Activated T-cell treated with anti-CD3 and anti-CD28 coated beads, Interleukin-2, amount 50 U/mL, for 48 hours (primary cell): ENCODE measurements at places on chromosomes 7 and 10.

DNA sequence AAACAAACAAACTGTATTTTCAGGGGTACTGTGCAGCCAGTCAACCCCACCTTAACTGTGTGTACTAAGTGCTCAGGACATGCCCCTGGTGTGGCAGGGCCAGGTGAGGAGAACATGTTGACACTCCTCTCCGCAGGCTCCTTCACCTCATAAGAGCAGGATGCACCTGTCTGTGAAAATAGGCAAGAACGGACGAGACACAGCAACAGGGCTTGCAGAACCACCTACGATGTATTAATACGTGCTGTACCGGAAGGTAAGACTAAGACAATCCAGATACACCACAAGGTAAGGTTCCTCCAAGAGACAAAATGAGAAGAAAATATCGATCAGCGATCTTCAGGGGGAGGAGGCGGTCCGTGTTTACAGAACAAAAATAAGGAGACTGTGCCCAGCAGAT lies 65.8 kb upstream of the CAMK2B start:
- no peak for DNase-seq

DNA sequence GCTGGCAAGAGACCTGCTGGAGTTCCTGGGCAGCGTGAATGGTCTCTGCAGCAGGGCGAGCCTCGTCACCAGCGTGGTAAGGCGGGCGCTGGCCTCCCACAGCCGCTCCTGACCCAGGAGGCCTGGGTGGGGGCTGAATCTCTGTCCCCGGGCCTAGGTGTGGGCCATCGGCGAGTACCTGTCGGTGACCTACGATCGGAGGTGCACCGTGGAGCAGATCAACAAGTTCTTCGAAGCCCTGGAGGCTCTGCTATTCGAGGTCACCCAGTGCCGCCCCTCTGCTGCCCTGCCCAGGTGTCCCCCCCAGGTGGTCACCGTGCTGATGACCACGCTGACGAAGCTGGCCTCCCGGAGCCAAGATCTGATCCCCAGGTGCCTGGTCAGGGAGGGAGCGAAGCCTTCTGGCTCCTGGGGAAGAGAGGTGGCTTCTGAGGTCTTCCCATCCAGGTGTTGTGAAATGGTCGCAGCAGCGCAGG lies 15.1 kb downstream of the AP5Z1 start:
- DNase-seq, result no peak

- no peak for DNase-seq
Measured at GRCh38 chr7:26865094-26865388, 651 bp upstream of the SKAP2 start.

DNA sequence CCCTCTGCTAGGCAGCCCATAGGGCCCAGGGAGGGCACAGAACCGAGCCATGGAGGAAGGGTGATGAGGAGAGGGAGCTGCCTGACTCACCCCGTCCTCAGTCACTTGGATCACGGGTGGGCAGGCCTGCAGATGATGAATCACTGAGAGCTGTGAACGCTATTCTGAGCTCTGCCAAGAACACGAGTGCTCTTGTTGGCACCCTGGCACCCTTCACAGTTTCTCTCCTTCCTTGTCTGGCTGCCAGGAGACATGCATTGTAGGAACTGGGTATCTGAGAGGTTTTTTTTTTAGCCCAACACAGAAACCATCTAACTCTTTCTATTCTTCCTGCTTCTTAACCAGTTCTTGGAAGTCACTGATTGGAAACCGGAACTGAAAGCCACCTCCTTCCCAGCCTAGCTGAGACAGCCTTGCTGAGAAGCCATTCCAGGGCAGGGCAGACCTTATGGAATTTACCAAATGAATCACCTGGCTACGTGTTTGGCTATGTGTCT lies 82.1 kb downstream of the SLC37A3 start:
- peak; percentile 58 for DNase-seq

GRCh38 chr10:133335246-133336117 lies 1.2 kb downstream of the CALY start:
- DNase-seq, result peak; percentile 79

- no peak for DNase-seq
Measured at GRCh38 chr10:113420733-113421675, 131.8 kb upstream of the HABP2 start.

- no peak for DNase-seq
Measured at GRCh38 chr10:717458-717857, 28.0 kb upstream of the DIP2C start.

- no peak for DNase-seq
Measured at GRCh38 chr10:15262036-15262713, 93.7 kb upstream of the NMT2 start.

DNA sequence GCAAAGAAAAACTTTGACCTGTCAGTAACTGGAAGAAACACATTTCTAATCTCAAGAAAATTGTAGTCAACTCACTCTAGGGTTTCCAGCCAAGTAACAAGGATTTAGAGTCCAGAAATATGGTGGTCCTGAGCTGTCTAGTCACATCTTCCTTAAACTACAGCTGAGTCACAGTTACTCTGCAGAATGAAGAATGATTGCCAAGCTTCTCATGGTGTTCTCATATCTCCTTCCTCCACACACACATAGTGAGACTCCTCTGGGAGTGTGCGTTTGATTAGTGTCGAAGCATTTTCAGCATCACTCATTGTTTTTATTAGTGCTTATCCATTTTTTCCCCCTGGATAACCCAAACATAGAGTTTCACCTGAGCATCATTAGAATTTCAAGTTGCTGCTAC lies 93.1 kb upstream of the CXCL12 start:
- DNase-seq, result no peak

- no peak for DNase-seq
Measured at GRCh38 chr10:96337106-96337505, 21.7 kb downstream of the OPALIN start.

DNA sequence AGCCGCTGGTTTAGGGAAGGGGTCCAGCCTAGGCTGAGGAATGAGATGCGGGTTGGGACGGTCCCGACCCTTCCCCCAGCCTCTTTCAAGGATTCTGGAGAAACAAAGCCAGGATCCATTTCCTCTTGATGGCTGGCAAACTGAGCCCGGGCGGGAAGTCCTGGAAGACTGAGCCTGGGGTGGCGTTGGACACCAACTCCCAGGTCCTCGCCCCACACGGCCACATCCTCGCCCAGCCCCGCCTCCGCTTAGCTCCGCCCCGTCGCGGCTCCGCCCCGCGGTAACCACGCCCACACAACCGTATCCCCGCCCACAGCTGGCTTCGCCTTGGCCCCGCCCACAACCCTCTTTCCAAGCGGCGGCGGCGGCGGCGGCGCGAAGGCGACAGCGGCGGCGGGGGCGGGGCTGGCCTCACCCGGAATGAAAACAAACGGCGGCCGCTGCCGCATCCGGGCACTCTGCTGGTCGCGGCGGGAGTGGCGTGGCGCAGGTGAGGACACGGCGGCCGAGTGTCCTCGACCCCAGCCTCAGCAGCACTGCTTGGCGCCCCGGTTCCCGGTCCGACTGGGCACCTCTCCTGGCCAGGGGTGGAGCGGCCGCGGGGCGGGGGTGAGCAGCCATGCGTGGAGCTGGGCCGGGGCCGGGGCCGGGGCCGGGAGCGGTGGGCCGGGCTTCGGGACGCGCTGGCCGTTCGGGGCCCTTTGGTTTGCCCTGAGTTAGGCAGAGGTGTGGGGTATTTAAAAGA lies at the start of gene NUB1:
Gene NUB1, plus strand, starts transcription at position 456 of the 745 bp plus-strand sequence. CDS start 3,538 bp downstream, outside the sequence.
- peak; percentile 98 for DNase-seq

- no peak for DNase-seq
Measured at GRCh38 chr10:122326806-122327205, 47.7 kb upstream of the PLEKHA1 start.

- DNase-seq, result no peak
Measured at GRCh38 chr10:119680650-119681081, 29.5 kb downstream of the BAG3 start.

GRCh38 chr7:11341285-11341944 lies 367.7 kb downstream of the PHF14 start:
- no peak for DNase-seq

DNA sequence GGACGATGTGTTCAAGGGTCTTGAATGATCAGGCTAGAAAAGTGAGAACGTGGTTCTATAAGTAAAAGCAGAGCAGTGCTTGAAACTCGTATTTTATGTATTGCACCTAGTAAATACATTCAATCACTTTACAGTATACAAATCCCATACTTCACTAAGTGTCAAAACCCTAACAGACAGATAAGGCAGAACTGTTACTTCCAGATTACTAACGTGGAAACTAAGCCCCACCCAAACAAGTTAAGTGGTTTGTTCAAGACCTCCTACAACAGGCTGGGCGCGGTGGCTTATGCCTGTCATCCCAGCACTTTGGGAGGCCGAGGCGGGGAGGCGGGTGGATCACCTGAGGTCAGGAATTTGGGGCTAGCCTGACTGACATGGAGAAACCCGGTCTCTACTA lies 9.2 kb upstream of the MYO1G start:
- peak; percentile 28 for DNase-seq

DNA sequence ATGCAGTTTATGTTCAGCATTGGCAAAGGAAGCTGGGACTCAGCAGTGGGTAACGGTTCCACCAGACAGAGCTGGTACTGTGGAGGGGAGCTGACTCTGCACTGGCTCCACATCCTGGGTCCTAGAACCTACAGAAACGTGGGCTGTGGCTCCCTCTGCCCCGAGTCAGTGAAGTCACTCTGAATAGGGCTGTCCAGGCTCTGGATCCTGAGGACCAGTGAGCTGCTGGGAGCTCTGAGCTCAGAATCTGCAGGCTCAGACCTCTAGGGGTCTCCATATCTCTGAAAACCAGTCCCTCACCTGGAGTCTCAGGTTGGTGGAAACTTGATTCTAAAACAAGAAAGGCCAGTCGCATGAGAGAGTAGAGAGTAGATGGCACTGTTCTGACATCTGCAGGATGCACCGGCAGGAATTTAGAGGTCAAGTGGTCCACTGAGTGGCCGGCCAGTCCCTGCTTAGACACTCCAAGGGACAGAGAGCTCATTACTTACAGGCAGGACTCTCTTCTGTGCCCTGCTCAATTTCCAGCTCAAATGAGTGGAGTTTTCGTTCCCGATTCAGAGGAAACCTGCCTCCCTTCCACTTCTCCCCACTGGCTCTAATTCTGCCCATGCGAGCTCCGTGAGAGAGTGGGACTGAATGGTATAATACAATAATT lies 18.6 kb downstream of the NPFFR1 start:
- DNase-seq, result no peak

GRCh38 chr7:66583490-66584110 lies 45.1 kb upstream of the KCTD7 start:
- no peak for DNase-seq

DNA sequence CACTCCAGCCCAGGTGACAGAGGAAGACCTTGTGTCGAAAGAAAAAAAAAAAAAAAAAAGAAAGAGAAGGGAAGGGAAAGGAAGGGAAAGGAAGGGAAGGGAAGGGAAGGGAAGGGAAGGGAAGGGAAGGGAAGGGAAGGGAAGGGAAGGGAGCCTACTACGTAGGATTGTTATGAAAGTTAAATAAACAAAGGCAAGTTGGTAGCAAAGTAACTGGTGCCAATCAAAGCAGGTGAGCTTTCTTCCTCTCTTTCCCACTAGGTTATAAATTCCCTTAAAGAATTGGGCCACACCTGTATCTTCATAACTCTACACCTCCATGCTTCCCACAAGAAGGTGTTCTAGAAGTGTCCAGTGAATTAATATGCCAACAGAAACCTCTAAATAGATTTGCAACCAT lies 96.3 kb upstream of the AFAP1L2 start:
- no peak for DNase-seq

GRCh38 chr10:96494694-96495093 lies 19.0 kb downstream of the TLL2 start:
- no peak for DNase-seq

GRCh38 chr7:159012353-159013069 lies 132.2 kb downstream of the VIPR2 start:
- DNase-seq, result no peak

- DNase-seq, result peak; percentile 45
Measured at GRCh38 chr7:106279425-106280197, 5.2 kb downstream of the NAMPT start.

- no peak for DNase-seq
Measured at GRCh38 chr7:97971120-97971989, 18.6 kb downstream of the OCM2 start.

DNA sequence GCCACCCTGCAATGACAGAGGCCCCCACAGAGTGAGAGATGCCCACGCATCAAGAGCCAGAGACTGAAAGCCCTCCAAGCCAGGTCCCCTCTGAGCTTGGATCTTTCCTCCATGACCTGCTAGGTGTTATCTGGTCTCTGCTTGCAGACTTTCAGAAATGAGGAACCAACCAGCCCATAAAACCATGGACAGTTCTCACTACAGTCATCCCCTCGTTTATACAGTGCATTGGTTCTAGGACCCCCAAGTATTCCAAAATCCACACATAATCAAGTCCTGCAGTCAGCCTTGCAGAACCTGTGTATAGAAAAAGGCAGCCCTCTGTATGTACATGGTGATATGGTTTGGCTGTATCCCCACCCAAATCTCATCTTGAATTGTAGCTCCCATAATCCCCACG lies 23.1 kb downstream of the NPFFR1 start:
- no peak for DNase-seq

- DNase-seq, result peak; percentile 61
Measured at GRCh38 chr7:105691082-105691679, 109.9 kb upstream of the EFCAB10 start.

GRCh38 chr7:23291957-23292560 lies 7.1 kb upstream of the MALSU1 start:
- DNase-seq, result no peak

DNA sequence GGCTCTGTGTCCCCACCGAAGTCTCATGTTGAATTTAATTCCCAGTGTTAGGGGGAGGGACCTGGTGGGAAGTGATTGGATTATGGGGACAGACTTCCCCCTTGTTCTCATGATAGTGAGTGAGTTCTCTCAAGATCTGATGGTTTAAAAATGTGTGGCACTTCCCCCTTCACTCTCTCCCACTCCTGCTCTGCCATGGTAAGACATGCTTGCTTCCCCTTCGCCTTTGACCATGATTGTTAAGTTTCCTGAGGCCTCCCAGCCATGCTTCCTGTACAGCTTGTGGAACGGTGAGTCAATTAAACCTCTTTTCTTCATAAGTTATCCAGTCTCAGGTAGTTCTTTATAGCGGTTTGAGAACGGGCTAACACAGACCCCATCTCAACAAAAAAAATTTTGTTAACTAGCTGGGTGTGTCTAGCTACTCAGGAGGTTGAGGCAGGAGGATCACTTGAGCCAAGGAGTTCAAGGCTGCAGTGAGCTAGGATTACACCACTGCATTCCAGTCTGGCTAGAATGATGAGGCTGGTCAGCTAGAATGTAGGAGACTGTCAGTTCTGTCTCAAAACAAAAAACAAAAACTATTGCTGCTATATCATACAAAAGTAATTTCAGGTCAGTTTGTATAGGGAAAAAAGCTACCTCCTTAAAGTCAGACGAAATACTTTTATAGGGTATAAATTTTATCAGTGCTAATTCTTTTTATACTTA lies 57.7 kb downstream of the ATAD1 start:
- DNase-seq, result no peak
